ENCODE measurements at places on chromosomes 1 and 21. TPM values are rescaled to one million over a fixed set of nuclear protein-coding genes. Genes with fewer than 3 reads are reported as not detected.

DNA sequence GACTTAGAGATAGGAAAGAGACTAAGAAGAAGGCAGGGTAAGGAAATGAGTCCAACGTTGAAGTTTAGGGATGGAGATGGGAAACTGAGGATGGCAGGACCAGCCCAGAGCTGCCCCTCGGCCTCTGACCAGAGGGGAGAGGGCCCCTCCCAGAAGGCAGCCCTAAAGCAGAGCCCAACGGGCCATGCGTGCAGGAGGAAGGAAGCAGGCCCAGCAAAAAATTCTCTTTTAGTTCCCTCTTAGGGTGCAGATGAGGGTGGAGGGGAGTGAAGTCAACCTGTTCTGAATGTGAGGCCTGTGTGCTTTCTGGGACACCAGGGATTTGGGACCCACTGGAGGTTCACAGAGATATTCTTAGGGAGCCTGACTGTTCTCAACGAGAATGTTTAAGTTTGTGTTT lies 225.4 kb downstream of the RHOU start:
- peak; percentile 49 for DNase-seq
- peaks cover 14% of the 10 kb centered on the region for H3K4me1 ChIP-seq
- no peaks in the 10 kb centered on the region for H3K36me3 ChIP-seq
- no peak overlapping the region for H3K27ac ChIP-seq
- H3K4me3 ChIP-seq: no peak overlapping the region

GRCh38 chr1:3313576-3313950 lies 140.9 kb upstream of the ARHGEF16 start:
- H3K36me3 ChIP-seq: no peaks in the 10 kb centered on the region
- peak; percentile 98 for DNase-seq
- peaks cover 35% of the 10 kb centered on the region for H3K4me1 ChIP-seq
- H3K4me3 ChIP-seq: peak overlapping the region; percentile 3
- H3K27ac ChIP-seq: peak overlapping the region; percentile 92

DNA sequence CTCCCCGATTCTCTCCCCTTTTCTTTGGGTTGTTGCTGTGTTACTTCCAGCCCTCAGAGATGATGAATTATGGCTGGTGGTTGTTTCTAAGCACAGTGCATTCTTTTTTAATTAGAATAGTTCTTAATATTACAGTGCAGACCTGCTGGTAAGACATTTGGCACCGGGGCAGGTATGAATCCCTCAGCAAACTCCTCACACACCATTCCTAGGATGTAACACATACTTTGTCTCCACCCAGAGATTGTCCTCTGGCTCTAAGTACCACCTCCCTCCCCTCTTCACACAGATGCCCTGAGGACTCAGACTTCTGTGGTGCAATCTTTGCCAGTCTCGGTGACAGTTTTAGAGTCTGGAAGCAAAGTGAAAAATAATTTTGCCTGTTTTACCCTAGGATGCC lies 143.1 kb downstream of the HLX start:
- DNase-seq: no peak
- H3K36me3 ChIP-seq: no peaks in the 10 kb centered on the region
- H3K27ac ChIP-seq: peak overlapping the region; percentile 10
- no peak overlapping the region for H3K4me3 ChIP-seq

PSMB2 gene
- total RNA-seq: 34.2 TPM

NTRK1 gene
- total RNA-seq: 2.5 TPM

ZNF593OS gene
- total RNA-seq: not detected

ERICH3 gene
- total RNA-seq: 0.14 TPM

All from sigmoid colon (tissue), 7 donors.